ENCODE measurements at places on chromosomes 3 and 15.

- peak; percentile 70 for DNase-seq
Measured at GRCh38 chr3:184604615-184605290, 43.2 kb downstream of the EPHB3 start.

DNA sequence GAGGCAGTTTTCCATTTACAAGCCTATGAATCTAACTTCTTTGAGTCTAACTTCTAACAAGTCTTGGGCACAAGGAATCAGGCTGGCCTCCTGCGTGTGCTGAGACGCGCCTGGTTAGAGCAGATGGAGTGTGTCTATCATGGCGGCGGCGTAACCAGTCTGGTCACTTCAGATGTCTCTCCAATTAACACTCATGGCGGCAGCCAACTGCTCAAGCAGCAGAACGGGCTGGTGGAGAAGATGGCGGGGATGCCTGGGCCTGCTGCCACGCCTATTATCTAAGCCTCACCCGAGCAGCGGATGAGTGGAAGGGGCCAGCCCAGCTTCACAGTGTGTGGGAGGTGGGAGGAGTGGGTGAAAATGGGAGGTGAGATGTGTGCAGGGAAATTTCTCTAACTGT lies 246.4 kb upstream of the TPRG1 start:
- DNase-seq: no peak

GRCh38 chr3:58022490-58022889 lies 14.3 kb downstream of the FLNB start:
- DNase-seq: no peak

DNA sequence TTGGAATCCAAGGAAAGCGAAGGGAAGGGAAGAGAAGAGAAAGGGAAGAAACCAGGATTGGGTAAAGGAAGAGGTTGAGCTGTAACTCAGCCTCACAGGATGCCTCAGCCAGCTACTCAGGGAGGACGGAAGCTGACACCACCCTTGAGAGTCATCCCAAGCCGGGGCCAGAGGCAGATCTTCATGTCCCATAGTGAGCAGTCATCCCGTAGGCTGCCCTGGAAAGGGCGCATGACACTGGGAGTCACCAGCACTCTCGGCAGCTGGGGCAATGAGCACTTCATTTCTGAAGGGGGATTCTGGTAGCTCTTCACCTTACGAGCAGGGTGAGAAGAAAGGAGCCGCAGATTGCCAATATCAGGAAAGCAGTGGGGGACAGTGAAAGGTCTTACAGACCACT lies 60.1 kb upstream of the PCSK6 start:
- no peak for DNase-seq

DNA sequence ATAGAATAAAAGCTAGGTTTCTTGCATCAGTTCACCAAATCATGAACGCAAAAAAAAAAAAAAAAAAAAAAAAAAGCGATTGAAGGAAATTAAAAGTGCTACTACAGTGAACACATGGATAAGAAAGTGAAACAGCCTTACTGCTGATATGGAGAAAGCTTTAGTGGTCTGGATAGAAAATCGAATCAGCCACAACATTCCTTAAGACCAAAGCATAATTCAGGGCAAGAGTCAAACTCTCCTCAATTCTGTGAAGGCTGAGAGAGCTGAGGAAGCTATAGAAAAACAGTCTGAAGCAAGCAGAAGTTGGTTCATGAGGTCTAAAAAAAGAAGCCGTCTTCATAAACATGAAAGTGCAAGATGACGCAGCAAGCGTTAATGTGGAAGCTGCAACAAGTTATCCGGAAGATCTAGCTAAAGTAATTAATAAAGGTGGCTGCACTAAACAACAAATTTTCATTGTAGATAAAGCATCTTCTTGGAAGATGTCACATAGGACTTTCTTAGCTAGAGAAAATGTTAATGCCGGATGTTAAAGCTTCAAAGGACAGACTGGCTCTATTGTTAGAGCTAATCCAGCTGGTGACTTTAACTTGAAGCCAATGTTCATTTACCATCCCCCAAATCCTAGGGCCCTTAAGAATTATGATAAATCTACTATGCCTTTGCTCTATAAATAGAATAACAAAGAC lies 19.2 kb downstream of the P3H2 start:
- peak; percentile 71 for DNase-seq

DNA sequence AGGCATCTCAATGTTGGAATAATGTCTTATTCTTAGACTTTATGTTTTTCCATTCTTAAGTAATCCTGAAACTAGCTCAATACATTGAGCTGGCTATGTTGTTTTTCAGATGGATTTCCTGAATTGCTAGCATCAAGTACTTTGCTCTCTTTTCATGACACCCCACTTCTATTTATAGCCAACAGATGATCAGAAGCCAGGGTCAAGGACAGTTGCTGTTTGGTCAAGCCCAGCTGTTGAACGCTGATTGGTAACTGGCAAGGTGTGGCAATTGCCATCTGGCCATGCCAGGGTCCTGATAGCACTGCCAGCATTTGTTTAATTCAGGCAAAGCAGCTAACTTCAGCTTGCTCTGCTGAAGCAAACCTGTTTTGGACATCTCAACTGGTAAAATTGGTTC lies 46.2 kb upstream of the PLCL2 start:
- DNase-seq: no peak

- DNase-seq: peak; percentile 72
Measured at GRCh38 chr3:70982700-70983140, 600.8 kb downstream of the FOXP1 start.

Measured in eye (tissue), 1 donor.